NCI-H510A (cell line): ENCODE measurements at places on chromosomes 6 and 20.

GRCh38 chr20:34437330-34437986 lies 74.4 kb downstream of the ITCH start:
- no peak for DNase-seq

DNA sequence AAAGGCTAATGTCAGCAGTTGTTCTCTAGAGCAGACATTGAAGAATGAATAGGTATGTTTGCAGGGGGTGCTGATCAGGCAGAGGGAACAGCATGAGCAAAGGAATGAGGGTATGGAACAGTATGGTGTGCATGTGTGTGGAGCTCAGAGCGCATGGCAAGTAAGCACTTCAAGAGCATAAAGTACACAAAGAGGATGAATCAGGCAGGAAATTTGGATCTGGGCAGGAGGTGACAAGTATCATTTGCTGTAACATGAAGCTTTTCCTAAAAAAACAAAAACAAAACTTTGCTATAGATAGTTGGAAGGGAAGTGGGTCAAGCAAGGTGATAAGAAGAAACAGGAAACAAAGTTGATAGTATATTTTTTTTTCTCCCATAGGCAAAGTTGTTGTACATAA lies 746.8 kb downstream of the HDGFL1 start:
- no peak for DNase-seq

- DNase-seq: no peak
Observed at GRCh38 chr6:21294144-21294543, 299.4 kb upstream of the SOX4 start.

DNA sequence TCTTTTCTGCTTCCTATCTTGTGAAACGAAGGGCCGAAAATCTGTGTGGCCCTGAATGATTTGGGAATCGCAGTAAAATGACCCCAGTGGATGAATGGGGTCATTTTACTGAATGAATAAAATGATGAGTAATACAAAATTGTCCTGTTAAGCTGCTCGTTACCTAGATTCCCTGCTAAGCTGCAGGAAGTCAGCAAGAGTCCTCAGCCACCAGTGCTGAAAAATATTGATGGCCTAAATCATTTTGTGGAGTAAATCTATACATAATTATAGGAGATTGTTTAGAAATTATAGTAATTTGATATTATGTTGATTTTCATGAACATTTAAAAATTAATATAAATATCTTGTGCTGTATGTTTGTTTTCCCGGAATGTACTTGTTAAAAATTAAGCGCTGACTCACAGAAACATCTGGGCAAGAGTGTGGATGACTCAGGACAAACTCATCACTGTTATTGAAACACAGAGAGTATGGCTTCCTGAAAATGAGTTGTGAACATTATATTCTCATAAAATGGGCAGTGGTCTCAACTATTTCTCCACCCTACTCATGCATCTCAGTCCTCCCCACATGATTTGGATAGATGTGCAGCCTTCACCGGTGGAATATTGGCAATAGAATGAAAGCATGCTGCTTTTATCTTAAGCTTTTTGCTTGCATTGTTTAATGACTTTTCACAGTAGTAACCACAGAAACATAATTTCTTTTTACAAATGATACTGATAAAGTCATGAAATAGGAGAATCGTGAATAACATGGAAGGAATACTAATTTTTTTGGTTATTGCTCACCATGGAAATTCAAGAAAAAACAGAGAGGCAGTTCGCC lies 36.2 kb upstream of the RGS17 start:
- no peak for DNase-seq

GRCh38 chr6:13488015-13488895 lies 855 bp upstream of the GFOD1 start:
- DNase-seq: no peak

GRCh38 chr6:33860706-33861474 lies 57.1 kb upstream of the MLN start:
- peak; percentile 70 for DNase-seq

DNA sequence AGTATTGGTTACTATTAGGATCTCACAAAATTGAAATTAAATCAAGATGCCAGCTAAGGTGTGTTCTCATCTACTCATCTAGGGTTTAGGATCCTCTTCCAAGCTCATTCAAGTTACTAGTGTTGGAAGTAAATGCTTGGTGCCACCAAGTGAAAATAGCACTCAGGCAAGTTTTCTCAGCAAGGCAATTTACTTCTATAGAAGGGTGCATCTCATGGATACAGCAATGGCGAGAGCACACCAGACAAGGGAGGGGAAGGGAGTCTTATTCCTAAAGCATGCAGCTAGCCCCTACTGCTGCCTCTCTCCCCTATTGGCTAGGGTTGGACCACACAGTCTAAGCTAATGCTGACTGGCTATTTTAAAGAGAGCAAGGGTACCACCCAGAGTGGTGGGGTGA lies 23.0 kb upstream of the FAM8A1 start:
- no peak for DNase-seq

DNA sequence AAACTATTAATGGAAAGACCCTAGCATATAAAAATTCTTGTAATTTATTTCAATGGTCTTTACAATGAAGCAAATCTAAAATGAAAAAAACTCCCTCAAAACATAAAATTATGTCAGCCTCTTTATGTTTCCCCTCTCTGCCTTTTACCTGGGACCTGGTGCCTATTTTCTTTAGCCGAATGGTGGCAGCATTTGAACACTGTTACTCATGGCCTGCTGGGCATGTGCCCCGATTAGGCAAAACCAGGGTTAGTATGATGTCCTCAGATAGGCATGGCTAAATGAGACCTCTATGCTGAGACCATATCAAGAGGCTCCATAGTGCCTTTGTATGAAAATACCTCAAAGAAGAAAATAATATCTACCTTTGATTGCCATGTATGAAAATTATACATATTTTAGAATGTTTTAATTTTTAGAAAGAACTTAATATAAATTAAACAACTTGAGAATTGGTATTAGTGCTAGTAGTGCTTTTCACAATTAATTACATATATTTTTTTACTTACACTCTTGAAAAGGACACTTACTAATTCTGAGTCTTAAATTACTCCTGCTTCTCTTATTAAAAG lies 22.5 kb upstream of the C6orf58 start:
- DNase-seq: no peak

DNA sequence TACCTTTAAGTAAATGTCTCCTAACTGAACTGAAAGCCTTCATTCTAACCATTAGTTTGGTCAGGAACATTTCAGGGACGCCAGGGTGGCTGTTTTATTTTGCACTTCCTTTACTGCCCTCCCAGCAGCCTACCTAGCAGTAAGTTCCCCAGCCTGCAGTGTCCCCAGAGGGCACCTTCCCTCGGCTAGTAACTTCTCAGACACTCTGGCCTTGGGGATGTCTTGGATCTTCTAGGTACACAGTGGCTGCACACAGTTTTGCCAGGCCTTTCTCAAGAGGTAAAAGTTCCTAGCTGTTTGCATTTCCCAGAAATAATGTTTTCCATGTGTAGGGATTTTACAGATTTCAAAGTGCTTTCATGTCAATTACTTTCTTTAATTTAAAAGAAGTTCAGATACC lies 378 bp upstream of the LAMA2 start:
- no peak for DNase-seq

GRCh38 chr20:61728326-61728725 lies 337.4 kb downstream of the TAF4 start:
- DNase-seq: no peak

DNA sequence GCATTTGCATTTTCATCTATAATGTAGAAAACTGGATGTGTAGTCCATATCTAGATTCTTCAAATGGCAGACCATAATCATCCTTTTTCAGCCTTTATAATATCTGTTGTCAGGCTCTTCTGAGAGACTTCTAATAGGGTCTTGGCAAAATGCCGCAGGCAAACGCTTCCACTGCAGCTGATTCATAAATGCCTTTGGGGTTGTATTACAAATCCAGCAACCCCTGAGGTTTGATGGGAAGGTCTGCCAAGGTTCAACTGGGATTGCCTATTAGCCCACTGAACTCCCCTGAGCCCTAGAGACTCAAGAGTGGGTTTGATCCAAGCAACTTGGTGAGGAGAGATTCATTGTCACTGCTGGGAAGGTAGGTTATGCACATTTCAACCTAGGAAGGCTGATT lies 365.2 kb upstream of the POU3F2 start:
- DNase-seq: no peak

- no peak for DNase-seq
Observed at GRCh38 chr6:119314885-119315272, 34.7 kb downstream of the MAN1A1 start.

DNA sequence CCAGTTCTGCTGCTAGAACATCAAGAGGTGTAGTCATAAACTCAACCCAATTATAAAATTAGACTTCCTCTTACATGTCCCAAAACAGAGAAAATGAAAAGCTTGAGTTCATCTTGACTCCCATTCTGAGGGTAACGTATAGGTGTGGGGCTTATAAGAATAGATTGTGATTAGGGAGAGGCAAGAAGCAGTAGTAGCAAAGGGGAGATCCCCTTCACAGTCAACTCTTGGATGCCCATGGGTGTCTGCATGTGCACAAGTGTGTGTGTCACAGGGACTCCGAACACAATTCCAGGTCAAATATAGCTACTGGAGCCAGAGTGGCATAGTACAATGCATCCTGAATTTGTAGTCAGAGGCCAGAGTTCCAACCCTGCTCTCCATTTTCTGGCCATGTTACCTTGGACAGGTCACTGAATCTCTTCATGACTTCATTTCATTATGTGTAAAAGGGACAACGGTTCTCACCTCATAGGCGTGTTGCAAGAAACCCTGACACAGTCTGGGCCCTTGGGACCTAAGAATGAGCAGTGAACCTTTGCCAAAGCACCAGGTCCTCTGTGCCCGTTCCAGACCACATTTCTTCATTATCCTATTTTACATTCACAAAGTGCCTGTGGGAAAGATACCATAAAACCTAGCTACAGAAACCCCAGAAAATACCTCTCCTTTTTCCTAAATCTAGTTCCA lies 11.8 kb downstream of the GSTA4 start:
- DNase-seq: no peak

DNA sequence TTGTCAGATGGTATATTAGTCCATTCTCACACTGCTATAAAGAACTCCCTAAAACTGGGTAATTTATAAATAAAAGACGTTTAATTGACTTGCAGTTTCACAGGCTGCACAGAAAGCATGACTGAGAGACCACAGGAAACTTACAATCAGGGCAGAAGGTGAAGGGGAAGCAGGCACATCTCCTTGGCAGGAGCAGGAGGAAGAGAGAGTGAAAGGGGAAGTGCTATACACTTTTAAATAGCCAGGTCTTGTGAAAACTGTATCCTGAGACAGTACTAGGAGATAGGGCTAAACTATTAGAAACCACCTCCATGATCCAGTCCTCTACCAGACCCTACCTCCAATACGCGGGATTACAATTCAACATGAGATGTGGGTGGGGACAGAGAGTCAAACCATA lies 193.9 kb upstream of the KCNG1 start:
- DNase-seq: no peak

- DNase-seq: no peak
Observed at GRCh38 chr6:143543435-143543834, 31.9 kb upstream of the FUCA2 start.

DNA sequence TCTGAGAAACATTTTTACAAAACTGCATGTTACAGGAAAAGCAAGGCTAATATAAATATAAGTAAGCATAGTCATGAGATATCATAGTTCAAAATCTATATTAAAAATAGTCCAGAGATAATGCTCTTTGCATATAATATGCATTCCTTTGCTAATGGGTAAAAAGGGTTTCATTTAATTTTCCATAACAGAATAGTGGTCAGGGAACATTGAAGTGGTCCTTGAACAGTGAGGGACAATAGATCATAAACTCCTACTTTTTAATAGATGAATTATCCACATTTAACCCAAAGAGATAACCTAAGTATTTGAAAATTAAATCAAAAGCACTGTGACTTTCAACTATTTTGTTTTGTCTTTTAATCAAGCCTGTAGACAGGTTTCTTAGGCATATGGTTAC lies 243.1 kb upstream of the ADGRB3 start:
- no peak for DNase-seq

DNA sequence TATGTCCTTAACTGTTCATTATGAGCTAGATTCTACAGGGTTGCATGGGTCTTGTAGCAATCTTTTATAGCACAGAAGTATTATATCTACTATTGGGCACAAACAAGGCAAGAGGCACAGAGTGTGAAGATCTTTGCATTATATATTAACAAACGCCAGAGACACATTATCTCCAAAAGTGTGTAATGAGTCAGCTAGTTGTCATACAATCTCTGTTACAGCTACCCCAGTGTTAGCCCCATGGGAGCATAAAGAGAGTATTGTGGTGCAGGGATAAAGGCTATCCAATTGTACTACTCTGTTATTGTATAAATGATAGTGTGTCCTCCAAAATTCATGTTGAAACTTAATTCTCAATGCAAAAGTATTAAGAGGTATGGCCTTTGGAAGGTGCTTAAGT lies 148.4 kb upstream of the RIMS1 start:
- no peak for DNase-seq

GRCh38 chr6:104908031-104908887 lies 48.5 kb upstream of the HACE1 start:
- DNase-seq: no peak

DNA sequence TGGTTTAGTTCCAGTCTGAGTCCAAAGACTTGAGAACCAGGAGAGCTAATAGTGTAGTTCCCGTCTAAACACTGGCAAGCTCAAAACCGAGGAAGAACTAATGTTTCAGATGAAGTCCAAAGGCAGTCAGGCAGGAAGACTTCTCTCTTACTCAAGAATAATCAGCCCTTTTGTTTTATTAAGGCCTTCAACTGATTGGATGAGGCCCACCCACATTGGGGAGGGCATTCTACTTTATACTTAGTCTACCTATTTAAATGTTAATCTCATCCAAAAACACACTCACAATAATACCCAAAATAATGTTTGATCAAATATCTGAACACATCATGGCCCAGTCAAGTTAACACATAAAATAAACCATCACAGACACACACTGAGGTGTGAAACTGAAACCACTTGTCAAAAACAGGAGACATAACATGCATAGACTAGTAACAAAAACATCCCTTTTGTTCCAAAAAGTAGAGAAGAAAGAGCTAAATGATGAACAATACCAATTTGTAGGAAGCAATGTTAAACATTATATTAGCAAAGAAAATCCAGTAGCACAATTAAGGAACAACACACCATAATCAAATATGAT lies 50.2 kb upstream of the SENP6 start:
- no peak for DNase-seq

GRCh38 chr6:147201885-147202515 lies 2.2 kb upstream of the STXBP5 start:
- peak; percentile 9 for DNase-seq

- no peak for DNase-seq
Observed at GRCh38 chr6:144131248-144131709, 19.0 kb upstream of the STX11 start.

- no peak for DNase-seq
Observed at GRCh38 chr6:13250703-13251102, 77.6 kb downstream of the TBC1D7 start.

GRCh38 chr20:33927724-33928123 lies 66.0 kb upstream of the RALY start:
- no peak for DNase-seq

DNA sequence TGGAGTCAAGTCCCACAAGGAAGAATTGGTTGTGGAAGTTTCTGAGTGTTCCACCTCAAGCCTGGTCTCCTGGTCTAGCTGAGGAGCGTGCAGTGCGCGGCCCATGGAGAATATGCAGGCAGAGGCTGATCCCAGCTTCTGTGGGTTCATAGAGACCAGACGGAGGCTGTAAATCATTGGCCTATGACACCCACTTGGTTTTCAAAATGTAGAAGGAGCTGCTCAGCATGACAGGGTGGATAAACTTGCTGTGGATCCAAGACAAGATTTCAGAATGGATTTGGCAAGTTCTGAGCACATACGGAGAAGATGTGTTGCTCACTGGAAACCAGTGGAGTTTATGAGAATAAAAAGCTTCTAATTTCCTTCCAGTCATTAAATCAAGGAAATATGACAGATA lies 744 bp downstream of the KIF25 start:
- DNase-seq: no peak

- peak; percentile 17 for DNase-seq
Observed at GRCh38 chr20:59782986-59783640, 150.3 kb downstream of the SYCP2 start.
